ENCODE measurements at places on chromosomes 5 and 9.

- DNase-seq = no peak
Observed at GRCh38 chr5:138762110-138762509, 8.9 kb downstream of the CTNNA1 start.

DNA sequence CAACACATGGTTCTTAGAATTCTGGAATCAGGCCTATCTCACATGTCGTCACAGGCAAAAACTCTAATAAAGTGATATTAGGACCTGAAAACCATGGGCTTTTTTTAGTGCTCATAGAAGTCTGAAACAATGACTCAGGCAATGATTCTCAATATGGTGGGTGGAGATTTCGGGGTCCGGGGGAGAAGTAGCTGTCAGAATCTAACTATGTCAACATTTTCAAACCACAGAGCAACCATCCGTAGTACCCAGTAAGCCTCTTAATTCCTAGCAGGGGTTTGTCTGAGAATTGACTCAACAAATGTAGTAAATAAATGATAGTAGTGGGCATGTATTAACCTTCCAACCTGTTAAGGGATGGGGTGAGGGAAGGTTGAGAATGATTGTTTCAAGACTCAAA is 2.6 kb downstream of the AMACR start:
- no peak for DNase-seq

DNA sequence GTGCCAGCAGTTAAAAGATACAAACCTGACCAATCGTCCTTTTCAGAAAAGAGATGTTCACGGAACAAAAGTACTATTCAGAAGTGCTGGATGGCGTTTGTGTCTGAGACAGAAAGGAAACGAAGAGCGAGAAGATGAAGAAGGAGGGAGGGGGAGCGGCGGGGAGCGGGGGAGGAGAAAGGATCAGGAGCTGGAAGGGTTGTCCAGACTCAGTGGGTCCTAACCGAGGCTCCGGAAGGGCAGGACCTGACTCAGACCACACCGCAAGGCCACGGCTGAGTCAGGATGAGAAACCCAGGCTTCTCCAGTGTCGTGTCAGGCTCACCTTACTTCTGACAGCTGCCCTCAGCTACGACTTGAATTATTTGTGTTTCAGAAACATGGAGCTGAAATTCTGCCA is 46.2 kb downstream of the PAX5 start:
- DNase-seq = no peak

- peak; percentile 50 for DNase-seq
Observed at GRCh38 chr9:36566813-36567221, 5.9 kb upstream of the MELK start.

Measured in trophoblast cell (in vitro differentiated cells and primary cell).